ENCODE measurements at places on chromosomes 13 and 19.

- no peak for DNase-seq
Measured at GRCh38 chr13:44833139-44833538, 156.1 kb downstream of the NUFIP1 start.

DNA sequence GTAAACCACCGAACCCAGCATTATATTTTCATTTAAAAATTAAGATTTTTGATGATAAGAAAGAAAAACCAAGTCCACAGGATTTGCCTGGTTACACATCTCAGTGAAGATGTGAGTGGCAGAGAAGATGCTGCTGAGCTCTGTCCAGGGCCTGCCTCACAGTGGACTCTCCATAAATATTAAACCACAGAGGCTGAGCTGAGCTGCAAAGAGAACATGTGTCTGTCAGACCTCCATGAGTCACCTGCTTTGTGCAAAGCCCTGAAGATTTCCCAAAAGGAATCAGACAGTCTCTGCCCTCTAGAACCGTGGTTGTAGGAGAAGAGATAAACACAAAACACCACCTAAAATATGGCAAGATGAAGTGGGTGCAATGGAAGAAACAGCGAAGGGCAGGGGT, 127.2 kb upstream of the TSC22D1 start:
- DNase-seq: no peak

DNA sequence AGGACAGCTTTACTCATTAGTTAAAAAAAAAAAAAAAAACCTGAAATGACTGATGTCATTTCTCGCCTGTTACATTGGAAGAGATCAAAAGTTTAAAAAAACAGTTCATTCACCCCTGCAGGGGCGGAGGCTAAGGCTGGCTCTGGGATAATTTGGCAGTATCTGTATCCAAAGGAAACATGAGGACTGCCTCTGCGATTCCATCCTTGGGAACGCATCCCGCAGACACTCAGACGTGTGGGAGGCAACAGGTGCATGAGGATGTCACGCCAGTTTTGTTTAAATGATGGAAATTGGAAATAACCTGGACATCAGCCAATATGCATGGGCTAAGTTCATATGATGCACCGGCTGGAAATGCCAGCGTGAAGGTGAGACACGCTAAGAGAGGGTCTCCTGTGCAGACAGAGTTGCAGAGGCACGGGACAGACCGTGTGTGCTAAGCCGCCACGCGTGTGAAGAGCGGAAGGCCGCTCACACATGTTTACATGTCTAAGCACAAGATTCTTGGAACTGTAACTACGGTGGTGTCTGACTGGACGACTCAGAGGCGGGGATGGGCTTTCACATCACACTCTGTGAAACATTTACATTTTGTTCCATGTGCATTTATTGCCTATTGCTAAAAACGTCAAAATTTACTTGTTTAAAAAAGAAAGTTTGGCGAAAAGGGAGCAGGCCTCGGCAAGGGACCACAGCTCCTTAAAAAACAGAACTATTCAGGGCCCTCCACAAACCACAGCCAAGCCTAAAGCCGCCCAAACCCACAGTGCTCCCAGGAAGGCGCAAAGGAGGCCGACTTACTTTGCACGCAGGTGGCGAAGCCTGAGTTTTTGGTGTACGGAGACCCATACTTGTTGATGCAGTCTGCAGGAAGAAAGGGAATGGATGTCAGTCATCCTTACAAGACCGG, 17.9 kb downstream of the GAS6 start:
- DNase-seq: no peak

GRCh38 chr13:36998624-36999041, 507 bp downstream of the ALG5 start:
- DNase-seq: peak; percentile 4

GRCh38 chr19:29503140-29503758, 22.5 kb upstream of the VSTM2B start:
- no peak for DNase-seq

- no peak for DNase-seq
Measured at GRCh38 chr19:27762933-27763332, 1450.0 kb downstream of the UQCRFS1 start.

DNA sequence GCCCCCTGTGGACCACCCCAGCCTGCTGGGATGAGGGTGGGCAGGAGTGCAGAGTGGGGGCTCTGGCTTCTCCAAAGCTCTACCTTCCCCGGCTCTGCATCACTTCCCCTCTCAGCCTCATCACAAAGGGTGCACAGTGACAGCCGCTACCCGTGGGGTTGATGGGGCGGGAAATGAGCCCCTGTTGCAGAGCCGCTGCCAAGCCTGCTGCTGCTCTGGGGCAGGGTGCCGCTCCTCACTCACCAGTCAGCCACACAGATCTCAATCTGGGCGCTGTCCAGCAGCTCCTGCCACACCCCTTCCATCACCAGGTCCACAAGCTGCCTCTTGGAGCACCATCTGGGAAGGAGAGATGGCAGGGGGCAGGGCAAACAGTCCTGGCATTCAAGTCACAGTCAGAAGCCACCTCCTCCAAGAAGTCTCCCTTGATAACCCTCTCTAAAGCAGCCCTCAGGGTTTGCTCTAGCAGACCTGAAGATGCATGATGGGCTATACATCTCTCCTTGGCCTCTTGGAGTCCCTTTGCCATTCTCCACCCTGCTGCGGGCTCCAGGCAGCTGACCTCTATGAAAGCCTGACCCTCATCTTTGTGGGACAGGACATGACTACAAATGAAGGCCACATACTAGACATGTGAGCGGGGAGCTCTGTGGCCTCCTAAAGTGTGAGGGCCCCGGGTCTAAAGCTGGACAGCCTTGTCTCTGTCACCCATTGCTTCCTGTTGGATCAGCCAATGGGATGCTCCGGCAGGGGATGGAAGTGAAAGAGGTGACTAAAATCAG, 15.7 kb downstream of the MRPS12 start:
- no peak for DNase-seq

DNA sequence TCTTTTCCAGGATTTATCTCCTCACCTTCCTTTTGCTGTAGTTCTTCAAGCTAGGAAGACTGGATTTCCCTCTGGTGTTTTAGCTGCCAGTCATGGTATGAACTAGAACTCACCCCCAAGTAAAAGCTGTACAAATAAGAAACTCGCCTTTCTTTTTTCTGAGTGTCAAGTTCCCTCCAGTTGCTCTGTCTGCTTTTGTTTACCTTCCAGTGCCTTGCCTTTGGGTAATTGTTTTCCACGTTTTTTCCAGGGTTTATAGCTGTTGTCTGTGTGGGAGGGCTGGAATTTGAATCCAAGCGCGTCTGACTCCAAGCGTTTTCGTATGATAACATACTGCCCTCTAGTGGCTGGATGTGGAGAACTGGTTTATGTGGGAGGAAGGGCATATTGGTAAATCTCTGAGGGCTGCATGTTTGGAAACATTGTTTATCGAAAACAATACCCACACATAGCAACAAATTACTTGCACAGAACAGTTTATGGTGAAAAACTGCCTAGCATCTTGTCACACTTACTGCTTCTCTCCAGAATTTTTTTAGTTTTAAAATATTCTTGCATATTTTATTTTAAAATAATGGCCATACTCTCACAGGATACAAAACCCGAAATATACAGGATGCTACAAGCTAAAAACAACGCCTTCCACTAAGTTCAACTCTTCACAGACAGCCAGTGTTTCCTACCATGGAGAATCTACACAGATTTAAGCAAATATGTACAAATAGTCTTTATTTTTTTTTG, 19.2 kb downstream of the RCN3 start:
- DNase-seq: peak; percentile 45

DNA sequence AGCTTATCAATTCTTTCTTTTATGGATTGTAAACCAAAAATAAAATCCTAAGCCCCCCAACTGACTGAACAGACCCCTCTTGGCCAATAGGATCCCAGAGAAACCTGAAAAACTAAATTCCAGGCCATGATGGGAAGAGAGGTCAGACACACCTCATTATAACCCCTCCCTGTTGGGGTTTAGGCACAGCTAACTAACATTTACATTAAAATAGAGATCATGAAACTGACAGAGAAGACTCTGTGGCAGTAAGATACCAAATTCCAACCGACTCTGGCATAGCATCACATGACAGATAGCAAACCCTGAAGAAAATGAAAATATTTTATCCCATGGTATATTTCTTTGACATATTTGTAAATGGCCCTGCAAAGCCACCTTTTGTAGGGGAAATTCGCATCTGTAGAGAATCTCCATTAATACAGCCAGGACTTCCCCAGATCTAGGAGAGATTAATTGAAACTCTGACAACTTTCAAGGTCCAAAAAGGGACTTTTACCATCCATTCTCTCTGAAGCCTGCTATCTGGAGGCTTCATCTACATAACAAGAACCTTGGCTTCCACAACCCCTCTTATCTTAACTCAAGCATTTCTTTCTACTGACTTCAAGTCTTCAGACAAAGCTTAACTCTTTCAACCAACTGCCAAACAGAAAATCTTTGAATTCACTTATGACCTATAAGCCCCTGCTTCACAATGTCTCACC, 27.1 kb upstream of the GAS6 start:
- DNase-seq: no peak

DNA sequence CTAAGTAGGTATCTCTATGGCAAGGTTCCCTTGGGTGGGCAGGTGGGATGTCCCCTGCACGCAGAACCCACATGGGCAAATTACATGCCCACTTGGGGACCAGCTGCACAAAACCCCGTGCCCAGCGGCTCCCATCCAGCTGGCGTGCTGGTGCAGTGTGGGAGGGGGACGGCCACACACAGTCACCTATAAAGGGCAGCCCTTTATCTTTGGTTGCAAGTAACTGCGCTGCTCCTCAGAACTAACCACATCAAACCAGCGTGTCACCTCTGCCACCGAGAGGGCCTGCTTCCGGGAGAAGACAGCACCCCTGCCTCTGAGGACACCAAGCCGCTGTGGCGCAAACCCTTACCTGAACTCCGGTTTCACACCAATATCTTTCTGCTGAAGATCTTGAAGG, 32.2 kb downstream of the ANKRD27 start:
- DNase-seq: peak; percentile 34

DNA sequence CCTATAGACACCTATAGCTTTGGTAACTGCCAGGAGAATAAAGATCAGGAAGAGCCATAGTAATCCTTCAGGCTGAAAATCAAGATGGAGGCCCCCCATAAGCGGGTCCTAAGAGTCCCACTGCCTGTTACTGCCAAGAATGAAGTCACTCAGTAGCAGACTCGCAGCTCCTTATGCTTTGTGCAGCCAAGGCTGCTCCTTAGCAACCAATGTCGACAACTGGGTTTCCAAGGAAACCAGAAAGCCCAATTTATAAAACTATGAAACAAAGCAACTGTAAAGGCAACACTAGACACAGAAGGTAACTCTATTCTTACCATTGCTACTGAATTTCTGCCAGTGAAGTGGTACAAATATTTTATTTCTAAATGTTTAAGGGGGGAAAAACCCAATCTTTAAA, 56.5 kb downstream of the DCLK1 start:
- DNase-seq: no peak
